ENCODE measurements at places on chromosomes 2 and 18. TPM values are rescaled to one million over a fixed set of nuclear protein-coding genes. Genes with fewer than 3 reads are reported as not detected.

DNA sequence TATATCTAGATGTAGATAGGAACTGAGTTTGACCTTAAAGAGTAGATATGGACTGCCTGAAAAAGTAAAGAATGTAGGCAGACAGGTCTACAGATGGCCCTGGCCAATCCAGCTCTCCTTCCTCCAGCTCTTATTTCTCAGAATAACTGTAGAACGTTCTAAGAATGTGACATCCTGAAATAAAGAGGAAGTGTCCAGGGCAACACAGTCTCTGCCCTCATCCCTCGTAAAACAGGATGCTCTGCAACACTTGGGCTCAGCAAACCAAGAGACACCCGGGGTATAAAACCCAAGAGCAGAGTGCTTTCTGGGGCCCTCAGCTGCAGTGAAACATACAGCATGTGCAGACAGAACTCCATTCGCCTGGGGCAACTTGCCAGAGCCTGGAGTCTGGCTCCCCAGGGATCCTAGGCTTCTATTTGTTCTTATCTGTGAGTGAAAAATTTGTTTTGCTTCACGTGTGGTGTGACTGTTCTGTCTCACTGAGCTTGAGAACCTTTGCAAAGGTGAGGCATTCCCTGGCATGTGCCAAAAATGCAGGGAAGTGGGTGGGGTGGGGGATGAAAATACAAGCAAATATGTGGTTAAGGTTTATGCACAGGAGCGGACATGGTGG, 401.0 kb downstream of the SETBP1 start:
- DNase-seq: no peak

DNA sequence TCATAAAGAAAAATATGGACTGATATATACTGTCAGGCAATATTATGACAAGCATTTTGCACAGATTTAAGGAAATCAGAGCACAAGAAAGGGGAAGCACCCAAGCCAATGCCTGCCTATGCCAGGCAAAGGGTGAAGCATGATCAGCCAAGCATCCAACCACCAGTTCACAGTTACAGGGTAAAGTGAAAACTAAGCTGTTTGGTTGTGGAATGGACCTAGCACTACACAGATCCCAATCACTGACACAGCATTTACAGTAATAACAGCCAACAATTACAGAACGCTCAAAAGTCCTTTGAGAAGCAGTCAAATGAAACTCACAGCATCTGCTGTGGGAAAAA, 90.3 kb downstream of the SP3 start:
- no peak for DNase-seq

DNA sequence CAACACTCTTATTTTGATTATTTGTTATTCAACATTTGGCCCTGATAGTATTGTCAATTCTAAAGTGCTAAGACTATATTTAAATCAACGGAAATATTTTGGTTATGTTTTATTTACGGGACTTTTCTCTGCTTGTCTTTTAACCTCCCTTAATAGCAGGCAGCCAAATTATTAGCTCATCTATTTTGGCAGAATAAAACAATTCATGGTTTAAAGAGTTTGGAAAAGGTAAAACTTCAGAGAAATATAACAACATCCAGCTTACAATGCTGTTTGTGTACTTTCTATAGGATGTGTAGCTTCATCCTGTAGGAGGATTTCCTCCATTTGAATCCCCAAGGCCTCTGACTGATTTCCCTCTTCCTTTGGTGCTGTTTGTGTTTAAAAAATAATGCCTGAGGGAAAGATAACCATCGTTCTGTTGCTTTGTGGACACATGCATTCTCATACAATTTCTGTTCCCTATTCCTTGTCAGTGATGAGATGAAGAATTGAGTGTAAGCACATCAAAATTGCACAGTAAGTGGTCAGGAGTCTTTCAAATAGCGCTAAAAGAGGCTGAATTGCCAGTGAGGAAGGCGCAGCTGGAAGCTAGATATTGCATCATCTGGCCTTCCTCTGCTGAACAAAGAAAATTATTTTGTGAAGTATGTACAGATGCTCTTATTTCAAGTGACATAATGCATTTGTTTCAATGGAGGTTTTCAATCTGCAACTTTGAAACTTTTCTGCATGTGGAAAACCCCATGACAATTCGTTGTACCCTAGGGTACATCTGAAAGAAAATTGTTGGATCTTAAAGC, 80.3 kb downstream of the CD28 start:
- no peak for DNase-seq

DNA sequence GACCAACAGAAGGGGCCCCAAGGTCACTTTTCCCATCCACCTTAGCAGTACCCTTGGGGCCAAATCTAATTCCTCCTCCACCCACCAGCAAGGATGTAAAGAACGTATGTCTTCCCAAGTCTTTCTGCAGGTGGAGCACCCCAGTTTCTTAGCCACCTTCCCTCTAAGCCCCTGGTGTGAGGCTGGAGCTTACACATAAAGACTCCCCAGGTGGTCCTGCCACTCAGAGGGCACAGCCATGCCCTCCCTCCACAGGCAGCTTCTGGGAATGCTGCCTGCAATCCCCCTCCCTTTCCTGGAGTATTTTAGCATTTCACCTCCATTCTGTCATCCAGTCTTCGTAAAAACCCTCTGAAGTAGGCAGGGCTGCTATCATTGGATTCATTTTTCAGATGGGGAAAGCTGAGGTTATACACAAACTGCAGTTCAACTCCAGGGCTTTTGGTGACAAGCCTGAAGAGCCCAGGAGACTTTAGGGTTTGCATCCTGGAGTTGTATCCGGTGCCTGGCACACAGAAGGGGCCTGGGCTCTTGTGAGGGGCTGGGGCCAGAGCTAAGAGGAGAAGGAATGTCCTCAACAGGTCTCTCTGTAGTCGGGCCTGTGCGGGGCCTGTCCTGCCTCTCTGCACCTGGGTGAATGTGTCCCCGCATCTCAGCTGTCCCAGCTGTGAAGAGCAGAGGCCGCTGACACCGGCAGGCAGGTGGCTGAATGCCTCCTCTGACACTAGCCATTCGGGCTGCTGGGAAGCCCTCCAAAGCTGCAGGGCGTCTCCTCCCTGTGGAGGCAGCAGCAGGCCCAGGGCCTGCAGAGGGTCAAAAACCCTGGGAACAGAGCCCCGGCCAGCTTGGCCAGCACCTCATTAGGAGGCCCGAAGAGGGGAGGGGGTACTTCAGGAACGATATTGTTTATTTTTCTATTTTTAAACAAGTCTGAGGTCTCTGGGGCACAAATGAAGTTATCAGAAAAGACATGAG, 27.6 kb downstream of the CIB4 start:
- peak; percentile 73 for DNase-seq

GRCh38 chr2:222797261-222797660, 63.6 kb upstream of the ACSL3 start:
- DNase-seq: no peak

- DNase-seq: no peak
Measured at GRCh38 chr18:8833480-8833879, 128.1 kb downstream of the MTCL1 start.

DNA sequence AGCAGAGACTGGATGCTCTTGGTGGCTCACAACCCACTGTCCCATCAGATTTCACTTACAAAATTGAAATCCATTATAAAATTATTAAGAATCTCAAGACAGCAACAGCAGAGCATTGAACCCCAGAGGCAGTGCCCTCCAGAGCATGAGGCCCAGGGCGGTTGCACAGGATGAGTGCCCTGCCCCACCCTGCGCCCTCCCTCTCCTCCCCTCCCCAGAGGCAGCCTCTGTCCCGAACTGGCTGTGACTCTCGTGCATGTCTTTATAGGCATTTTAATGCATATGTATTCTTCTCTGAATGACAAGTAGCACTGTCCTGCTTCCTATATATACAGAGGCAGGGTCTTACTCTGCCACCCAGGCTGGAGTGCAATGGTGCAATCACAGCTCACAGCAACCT, 10.4 kb downstream of the MFSD2B start:
- DNase-seq: no peak

GRCh38 chr2:55137024-55137958, 87.0 kb upstream of the RTN4 start:
- peak; percentile 15 for DNase-seq

DNA sequence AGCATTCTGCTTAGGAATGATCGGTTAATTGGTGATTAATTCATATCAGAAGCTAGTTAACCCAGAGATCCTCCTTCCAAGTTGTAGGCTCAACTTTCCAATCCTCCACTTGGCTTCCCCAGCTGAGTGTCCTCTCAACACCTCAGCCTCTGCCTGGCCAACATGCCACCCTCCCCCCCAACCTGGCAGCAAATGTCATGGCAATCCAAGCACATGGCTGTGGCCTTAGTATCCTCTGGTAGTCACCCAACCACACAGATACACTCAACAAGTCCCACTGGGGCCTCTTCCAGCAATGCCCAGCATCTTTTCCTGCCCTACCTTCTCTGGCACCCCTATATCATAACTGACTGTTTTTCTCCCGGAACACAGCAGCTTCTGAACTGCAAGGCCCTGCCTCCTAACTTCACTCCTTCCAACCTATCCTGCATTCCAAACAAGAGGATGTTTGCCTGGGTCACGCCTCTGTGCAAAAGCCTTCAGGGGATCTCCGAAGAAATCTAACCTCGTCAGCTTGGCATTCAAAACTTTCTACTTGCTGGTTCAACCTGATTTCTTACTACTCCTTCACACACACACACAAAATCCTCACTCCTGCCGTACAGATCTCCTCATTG, 195.0 kb downstream of the CYP26B1 start:
- DNase-seq: no peak

- no peak for DNase-seq
Measured at GRCh38 chr2:215830304-215830703, 183.0 kb downstream of the MREG start.

DNA sequence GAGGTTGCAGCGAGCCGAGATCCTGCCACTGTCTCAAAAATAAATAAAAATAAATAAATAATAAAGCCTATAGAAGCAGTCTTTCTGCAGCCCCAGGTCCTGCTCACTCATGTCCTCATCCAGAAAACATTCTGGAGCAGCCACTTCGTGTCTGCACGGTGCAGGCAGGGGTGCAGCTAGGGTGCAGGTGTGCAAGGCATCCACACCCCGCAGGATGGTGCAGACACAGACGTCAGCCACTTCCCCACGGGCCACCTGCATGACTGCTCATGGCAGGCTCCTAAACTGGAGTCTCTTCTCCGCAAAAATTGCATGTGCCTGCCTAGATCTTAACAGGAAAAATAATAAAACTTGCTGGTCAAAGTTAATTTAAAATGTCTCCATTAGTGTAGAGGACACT, 80.2 kb upstream of the SNTG2 start:
- no peak for DNase-seq

- DNase-seq: no peak
Measured at GRCh38 chr2:64288321-64289193, 144.3 kb upstream of the PELI1 start.

GRCh38 chr2:16481351-16481750, 184.3 kb downstream of the CYRIA start:
- no peak for DNase-seq

The CD28 gene
- not detected for total RNA-seq

The D2HGDH gene
- 3.5 TPM for total RNA-seq

The MBP gene
- total RNA-seq: 0.64 TPM

The KLHL29 gene
- total RNA-seq: 1.6 TPM

All from neural progenitor cell (in vitro differentiated cells).